ENCODE measurements at places on chromosomes 13 and 19. TPM values are rescaled to one million over a fixed set of nuclear protein-coding genes. Genes with fewer than 3 reads are reported as not detected.

DNA sequence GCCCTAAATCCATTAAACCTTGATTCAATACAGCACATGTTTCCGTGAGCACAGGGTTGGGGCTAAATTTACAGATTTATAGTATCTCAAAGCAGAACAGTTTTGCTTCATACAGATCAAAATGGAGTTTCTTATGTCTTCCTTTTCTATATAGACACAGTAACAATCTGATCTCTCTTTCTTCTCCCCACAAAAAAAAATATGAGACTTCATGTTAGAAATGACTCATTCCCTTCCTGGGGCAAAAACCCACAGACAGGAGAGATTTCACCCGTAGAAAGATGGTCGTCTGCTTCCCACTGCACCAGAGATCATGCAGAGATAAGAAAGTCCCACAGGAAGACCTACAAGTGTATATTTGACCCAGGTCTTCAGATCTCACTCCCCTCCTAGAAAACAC is 7.7 kb upstream of the ZNF611 start:
- DNase-seq = no peak

Gene ZSCAN22
- total RNA-seq = 3.2 TPM

DNA sequence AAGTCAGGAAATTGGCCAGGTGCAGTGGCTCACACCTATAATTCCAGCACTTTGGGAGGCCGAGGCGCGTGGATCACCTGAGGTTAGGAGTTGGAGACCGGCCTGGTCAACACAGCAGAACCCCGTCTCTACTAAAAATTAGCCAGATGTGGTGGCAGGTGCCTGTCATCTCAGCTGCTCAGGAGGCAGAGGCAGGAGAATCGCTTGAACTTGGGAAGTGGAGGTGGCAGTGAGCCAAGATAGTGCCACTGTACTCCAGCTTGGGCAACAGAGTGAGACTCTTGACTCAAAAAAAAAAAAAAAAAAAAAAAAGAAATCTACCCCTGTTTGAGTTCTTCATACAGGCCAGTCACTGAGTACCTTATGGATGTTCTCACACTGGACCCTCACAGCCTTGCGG is 42.0 kb downstream of the SLC15A1 start:
- no peak for DNase-seq

Gene KCNN1
- under 0.01 TPM for total RNA-seq

DNA sequence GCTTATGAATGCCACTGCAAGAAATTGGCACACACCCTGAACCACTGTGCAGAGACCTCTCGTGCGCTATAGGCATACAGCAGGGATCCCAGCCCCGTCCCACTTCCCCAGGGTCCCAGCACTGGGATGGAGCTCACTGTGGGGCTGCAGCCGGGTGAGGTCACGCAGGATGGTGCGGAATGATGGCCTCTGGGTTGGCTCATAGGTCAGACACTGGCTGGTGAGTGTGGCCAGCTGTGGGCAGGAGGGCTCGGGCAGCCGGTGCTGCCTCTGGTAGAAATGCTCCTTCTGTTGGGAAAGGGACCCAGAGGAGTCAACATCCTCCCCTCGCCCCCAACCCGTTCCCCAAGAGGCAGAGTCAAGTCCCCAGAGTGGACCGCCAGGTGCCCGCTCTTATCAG is 17.0 kb upstream of the ICAM3 start:
- no peak for DNase-seq

- no peak for DNase-seq
Observed at GRCh38 chr19:36773223-36773579, 594 bp upstream of the ZNF850 start.

Gene ZNF578
- total RNA-seq = 2.2 TPM

DNA sequence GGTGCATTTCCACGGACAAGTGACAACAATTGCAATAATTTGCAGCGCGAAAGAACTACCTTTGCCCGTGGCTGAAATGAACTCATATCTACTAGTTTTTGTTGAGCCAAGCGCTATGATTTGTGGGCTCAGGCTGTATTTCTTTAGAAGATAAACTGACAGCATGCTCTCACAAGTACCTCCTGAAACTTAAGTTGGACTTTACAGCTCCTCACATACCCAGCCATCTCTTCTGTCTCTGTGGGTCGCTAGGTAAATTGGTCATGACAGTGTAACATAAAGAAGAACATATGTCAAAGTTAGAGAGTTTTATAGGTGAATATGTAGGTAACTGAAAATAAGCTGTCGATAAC is 839 bp downstream of the COG6 start:
- DNase-seq = no peak

- DNase-seq = no peak
Observed at GRCh38 chr13:47853236-47853635, 147.8 kb downstream of the SUCLA2 start.

DNA sequence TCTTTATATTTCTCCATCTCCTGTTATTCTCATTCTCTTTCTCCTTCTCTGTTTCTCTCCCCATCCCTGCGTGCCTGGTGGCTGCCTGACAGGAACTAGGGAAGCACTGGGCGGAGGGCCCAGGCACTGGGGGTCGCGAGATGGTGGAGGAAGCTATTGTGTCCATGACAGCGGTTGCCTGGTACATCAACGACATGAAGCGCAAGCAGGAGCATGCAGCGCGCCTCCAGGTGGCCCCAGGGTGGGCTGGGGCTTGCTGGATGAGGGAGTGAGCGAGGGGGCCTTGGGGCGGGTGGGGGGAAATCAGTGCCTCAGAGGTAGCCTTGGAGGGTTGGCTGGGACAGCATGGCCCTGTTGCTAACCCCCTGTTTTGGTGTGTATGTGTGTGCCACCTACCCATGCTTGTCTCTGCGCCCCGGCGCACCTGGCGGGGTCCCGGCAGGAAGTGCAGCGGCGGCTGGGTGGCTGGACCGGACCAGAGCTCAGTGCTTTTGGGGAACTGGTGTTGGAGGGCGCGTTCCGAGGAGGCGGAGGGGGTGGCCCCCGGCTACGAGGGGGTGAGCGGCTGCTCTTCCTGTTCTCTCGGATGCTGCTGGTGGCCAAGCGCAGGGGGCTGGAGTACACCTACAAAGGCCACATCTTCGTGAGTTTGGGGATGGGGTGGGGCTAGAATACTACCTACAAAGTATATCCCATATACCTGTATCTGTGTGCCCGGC is 5.2 kb downstream of the PLEKHG2 start:
- no peak for DNase-seq

DNA sequence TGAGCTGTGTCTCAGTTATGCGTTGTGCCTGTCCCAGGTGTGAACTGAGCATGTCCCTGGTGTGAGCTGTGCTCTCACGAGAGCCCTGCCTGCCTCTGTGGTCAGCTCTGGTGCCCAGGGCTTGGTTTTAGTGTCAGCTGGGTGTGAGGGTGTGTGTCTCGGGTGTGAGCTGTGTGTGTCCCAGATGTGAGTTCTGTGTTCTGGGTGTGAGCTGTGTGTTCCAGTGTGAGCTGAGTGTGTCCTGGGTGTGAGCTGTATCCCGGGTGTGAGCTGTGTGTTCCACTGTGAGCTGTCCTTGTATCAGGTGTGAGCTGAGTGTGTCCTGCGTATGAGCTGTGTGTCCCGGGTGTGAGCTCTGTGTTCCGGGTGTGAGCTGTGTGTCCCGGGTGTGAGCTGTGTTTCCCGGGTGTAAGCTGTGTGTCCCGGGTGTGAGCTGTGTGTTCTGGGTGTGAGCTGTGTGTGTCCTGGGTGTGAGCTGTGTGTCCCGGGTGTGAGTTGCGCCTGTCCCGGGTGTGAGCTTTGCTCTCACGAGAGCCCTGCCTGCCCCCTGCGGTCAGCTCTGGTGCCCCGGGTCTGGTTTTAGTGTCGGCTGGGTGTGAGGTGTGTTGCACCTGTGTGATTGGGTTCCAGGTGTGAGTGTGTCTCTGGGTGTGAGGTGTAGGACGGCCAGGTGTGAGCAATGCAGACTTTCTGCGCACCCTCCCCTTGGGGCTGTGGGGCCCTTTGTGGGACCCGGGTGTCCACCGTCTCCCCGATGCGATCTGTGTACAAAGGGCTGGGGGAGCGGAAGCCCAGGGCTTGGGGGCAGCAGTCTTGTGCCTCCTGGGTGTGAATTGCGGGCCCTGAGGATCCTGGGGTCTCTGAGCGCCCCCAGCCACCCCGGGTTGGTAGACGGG is 7.1 kb upstream of the PEAK3 start:
- no peak for DNase-seq

Gene NEK5
- 0.07 TPM for total RNA-seq

DNA sequence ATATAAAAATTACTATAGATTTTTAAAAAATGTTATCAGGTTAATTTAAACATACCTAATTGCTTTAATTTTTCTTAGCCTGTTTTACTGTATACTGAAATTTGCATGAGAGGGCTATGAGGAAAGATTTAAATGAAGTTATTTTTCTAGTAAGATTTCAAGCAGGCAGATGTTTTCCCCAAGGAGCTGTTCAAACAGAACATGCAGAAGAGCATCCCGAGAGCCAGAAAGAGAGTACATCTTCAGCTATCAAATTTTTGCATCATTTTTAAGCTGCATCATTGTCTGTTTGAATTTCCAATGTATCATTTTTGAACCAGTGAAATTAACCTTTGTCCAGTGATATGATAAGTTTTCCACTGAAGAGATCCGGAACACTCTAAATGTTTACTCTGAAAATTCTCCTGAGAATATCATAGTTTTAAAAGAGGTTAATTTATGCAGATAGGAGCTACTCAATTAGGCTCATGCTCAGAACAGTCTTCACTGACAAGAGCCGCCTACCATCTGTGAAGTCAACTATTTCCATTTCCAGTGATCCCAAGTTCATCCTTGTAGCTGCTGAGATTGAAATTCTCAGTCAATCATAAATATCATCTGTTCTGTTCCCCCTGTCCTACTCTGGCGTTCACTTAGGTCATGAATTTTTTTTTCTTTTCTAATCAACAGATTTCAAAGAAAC is 467.7 kb upstream of the NBEA start:
- DNase-seq = no peak

Gene LILRB2
- total RNA-seq = not detected

Gene GIPC3
- 0.53 TPM for total RNA-seq

GRCh38 chr13:71067165-71067815 is 799.7 kb downstream of the DACH1 start:
- DNase-seq = no peak

GRCh38 chr13:36192166-36192565 is 22.2 kb downstream of the SOHLH2 start:
- no peak for DNase-seq

- DNase-seq = no peak
Observed at GRCh38 chr13:41985788-41986508, 25.0 kb upstream of the VWA8 start.

Gene ZNF45
- total RNA-seq = 18.5 TPM

GRCh38 chr19:50607388-50607787 is 32.3 kb downstream of the SYT3 start:
- no peak for DNase-seq

GRCh38 chr13:110811008-110811720 is 97.7 kb downstream of the ING1 start:
- DNase-seq = no peak

Gene PEAK3
- total RNA-seq = not detected

GRCh38 chr19:58311345-58311865 is 6.2 kb downstream of the ERVK3-1 start:
- no peak for DNase-seq

- DNase-seq = no peak
Observed at GRCh38 chr13:33265607-33266006, 19.9 kb downstream of the STARD13 start.

- no peak for DNase-seq
Observed at GRCh38 chr19:49818649-49819370, 721 bp downstream of the MED25 start.

DNA sequence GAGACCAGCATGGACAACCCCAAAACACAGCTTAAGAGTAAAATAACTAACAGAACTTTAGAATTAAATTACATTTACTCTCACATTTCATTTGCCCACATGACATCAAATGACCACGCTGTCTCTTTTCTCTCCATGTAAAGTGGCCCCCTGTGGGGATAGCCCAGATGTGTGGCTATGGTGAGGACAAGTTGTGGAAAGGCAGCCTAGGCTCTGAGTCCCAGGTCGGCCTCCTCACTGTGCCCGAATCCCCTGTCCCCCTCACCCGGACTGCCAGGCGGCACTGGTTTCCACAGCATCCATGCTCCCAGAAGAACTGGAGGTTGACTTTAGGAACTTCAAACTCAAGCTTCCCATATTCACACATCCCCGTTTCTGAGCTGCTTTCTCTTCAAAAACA is 111.8 kb upstream of the UQCRFS1 start:
- DNase-seq = no peak

DNA sequence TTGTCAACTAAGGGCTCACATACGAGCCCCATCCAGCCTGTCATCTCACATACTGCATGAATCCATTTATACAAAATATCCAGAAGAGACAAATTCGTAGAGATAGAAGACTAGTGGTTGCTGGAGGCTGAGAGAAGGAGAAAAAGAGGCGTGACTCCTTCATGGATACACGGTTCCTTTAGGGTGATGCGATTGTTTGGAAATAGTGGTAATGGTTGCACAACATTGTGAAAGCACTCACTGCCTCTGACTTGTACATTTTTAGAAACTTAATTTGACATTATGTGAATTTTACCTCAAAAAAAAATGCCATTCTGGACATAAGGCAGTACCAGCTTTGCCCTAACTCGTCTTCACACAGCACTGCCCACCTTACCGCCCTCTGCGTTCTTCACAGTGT is 27.3 kb downstream of the IGFL1 start:
- no peak for DNase-seq

Gene SIGLEC8
- not detected for total RNA-seq

Gene ZNF726
- 2.0 TPM for total RNA-seq

- no peak for DNase-seq
Observed at GRCh38 chr19:17394891-17395415, 957 bp upstream of the CCDC194 start.

DNA sequence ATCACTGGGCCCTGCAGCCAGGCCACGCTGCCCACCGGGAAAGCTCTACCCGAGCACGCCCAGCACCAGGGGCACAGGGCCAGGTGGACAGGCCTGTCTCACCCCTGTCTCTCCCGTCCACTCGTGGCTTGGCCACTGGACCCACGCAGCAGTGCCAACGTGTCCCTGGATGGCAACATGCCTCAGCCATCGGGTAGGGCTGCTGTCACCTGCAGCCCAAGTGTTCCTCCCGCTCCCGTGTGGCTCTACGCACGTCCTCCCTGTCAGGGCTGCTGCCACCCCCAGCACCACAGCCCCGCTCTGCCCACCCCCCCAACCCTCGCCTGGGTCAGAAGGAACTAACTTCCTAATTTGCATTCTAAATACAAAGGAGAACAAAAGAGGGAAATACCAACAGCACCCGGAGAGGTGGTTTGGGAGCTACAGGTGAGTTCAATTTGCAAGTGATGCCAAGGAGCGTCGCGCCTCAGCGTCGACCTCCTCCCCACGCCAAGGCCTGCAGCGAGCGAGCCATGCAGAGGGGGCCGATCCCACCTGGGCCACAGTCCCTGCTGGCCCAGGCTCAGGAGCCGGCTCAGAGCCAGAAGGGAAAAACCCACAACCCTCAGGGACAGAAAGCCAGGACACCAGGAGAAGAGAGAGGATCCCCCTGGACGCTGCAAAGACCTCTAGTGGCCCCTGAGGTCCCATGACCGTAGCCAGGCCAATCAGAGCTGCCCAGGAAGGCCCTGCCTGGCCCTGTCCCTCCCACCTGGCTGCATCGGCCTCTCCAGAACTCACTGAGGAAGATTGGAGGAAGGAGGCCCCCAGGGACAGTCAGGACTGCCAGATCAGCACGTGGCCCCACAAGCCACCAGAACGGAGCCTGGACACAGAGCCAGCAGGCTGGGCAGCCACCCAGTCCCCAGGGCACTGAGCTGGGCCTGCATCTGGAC is 128.4 kb upstream of the SPACA7 start:
- DNase-seq = no peak

GRCh38 chr13:44692173-44692713 is 116.1 kb upstream of the TSC22D1 start:
- DNase-seq = no peak

Gene PNMA8C
- total RNA-seq = under 0.01 TPM

Gene SEMA6B
- 107 TPM for total RNA-seq

Gene ZNF850
- total RNA-seq = 5.5 TPM

- no peak for DNase-seq
Observed at GRCh38 chr19:4830768-4831265, 695 bp downstream of the TICAM1 start.

Gene ZNF211
- 7.1 TPM for total RNA-seq
